ENCODE measurements at places on chromosomes 2 and 18.

GRCh38 chr2:72034353-72035095 is 113.1 kb downstream of the CYP26B1 start:
- DNase-seq = no peak

DNA sequence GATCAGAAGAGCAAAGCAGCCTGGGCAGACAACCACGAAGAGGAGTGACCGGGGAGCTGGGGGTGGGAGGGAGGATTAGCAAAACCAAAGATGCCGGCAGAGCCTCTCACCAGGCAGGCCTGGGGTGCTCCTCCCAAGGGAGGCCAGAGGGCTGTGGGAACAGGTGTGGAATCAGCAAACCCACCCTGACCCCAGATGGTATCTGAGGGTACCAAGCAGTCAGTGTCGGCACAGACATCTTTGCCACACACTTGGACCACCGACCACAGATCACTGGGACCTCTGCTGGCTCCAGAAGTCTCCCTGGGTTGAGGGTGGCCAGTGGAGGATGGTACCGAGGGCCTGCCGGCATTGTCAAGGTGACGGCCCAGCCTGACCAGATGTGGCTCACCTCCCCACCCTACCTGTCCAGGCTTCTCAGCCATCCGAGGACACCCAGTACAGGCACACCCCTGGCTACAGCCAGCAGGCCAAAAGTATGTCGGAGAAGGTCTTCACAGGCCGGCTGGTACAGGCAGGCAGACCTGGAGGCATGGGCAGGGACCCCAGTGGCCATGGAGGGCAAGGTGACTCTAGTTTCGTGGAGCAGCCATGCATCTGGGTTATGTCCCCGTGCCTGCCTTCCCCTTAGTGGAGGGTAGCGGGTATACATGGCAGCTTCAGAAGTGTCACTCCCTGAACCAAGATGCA is 82.1 kb downstream of the UXS1 start:
- no peak for DNase-seq

DNA sequence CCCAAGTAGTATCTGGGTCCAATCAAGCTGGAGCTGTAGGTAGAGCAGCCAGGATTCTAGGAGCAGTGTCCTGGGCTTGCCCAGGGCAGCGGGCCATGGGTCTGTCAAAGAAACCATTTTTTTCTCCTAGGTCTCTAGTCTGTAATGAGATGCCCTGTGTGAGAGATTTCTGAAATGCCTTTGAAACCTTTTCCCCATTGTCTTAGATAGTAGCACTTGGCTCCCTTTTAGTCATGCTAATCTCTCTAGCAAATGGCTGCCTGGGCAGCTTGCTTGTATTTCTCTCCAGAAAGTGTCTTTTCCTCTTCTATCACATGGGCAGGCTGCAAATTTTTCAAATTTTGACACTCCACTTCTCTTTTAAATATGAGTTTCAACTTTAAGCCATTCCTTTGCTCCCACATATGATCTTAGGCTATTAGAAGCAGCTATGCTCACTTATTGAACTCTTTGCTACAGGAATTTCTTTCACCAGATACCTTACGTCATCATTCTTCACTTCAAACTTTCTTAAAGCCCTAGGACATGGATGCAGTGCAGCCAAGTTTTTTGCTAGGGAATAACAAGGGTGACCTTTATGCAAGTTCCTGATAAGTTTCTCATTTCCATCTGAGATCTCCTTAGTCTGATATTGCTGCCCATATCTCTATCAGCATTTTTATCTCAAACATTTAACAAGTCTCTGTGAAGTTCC is 890.2 kb upstream of the VRK2 start:
- DNase-seq = no peak

GRCh38 chr2:240138254-240138984 is 2.0 kb downstream of the OTOS start:
- no peak for DNase-seq

- DNase-seq = no peak
Measured at GRCh38 chr2:73906847-73907505, 14.2 kb downstream of the ACTG2 start.

DNA sequence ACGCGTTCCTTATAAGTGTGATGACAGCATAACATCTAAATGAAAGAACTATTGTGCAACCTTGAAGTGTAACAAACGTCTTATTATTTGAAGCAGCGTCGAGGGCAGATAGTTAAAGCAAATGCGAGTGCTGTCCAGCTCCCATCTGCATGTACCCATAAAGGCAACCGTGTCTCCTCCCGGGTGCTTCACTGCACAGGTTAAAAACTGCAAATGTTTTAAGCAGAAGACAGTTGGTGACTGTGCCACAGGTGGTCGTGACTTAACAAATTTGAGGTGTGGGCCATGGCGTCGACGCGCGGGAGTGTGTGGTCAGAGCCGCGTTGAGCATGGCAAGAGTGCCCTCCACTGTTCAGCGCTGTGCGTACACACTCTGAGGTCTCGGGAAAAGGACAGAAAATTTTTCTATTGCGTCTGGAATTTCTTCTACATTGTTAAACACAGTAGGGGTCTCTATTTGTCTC is 6.4 kb downstream of the SALL3 start:
- peak; percentile 72 for DNase-seq

GRCh38 chr2:7574385-7574784 is 657.2 kb downstream of the RNF144A start:
- no peak for DNase-seq

DNA sequence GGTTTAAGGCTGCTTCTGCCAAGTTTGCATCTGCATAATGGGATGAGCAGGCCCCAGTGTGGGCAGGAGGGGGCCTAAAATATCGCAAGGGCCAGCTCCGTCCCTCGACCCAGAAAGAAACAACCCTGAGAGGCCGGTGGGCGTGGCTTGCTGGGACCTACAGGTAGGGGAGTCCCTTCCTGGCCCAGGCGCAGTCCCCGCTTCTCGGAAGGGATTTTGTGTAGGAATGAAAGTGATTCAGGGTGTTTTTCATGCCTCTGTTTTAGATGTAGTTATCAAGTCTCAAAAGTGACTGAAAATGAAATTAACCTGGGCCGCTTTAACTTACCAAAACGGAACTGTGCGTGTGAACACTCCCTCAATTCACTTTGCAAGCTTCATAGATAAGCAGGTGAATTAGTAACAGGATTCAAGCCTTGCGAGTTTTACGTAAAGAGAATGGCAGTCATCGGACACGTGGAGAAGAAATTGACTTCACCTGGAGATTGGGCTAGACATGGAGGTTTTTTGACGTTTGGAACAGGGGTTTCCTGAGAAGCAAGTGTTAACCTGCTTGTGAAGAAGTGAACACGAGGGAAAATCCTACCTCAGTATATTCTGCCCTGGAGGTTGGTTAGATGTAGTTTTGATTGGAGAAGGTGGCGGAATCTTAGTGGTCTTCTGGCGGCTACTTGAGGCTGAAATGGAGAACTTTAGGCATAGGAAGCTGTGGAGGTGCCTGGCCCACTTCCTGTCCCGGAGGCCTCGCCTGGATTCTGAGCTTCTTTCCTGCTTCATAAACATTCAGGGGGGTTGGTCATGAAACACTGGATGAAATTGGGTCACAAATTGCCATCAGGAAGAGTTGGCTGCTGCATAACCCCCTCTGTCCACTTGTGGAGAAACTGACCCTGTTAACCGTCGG is 1.7 kb downstream of the NCK2 start:
- DNase-seq = peak; percentile 16

- DNase-seq = no peak
Measured at GRCh38 chr2:134203175-134203574, 50.7 kb upstream of the MGAT5 start.

Data from T47D (cell line).